ENCODE measurements at places on chromosomes 4 and X. TPM values are rescaled to one million over a fixed set of nuclear protein-coding genes. Genes with fewer than 3 reads are reported as not detected.

PCYT1B gene
- total RNA-seq, result 0.04 TPM

- no peak for DNase-seq
These were observed 244.7 kb downstream of the PALLD start for GRCh38 chr4:168741281-168742173.

- DNase-seq, result no peak
These were observed 5.2 kb downstream of the NKX3-2 start for GRCh38 chr4:13539047-13539618.

- peak; percentile 74 for DNase-seq
These were observed 278.6 kb downstream of the ADGRA3 start for GRCh38 chr4:22237155-22237751.

DNA sequence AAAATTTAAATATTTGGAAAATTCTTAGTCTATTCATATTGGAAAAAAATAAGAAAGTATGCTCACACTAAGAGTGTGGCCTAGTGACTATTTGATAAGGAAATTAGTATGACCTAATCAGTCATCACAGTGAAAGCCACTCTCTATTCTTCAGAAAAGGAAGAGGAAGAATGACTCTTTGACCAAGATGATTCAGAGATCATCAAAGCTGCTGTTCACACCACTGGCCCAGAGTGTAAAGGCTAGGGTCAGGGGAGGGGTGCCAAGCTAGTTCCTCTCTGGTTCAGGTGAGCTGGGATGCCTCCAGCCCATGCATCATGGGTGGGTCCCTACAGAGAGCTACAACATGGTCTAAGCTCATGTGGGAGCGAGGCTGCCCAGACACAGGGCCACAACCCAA lies 396.9 kb upstream of the NDST3 start:
- DNase-seq, result no peak
